ENCODE measurements at places on chromosomes 3 and 15.
A peak's percentile ranks its signal among the peaks of the same experiment; 100 is the strongest.

GRCh38 chr3:157819270-157820156 lies 286.7 kb downstream of the SHOX2 start:
- DNase-seq = no peak

GRCh38 chr3:5079761-5080160 lies 42.3 kb upstream of the ARL8B start:
- DNase-seq = no peak

GRCh38 chr3:65251375-65251774 lies 563.6 kb upstream of the ADAMTS9 start:
- DNase-seq = no peak

- DNase-seq = no peak
Measured at GRCh38 chr15:70037292-70037640, 60.5 kb downstream of the TLE3 start.

- no peak for DNase-seq
Measured at GRCh38 chr3:10553591-10554235, 48.3 kb upstream of the ATP2B2 start.

DNA sequence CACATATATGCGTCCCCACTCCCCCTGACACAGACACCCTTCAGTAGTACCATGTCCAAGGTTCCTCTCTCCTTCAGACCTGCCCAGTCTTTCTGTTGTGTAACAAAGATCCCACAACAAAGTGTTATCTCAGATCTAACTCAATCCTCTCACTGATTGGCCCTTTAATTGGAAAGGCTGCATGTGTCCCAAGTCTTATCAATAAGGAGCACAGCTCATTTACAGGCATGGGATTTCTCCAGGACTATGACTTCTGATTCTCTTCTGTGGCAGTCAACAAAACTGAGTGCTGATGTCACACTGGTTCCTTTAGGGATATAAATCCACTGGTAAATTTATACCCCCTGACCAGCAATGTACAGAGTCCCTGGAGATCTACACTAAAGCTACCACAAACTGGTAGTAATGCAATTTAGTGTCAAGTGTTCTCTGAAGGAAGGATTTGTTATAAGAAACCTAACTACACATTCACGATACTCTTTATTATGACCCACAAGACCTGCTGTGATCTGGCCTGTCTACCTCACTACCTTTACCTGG lies 28.1 kb downstream of the CLK3 start:
- no peak for DNase-seq

- DNase-seq = no peak
Measured at GRCh38 chr15:61524086-61524485, 295.0 kb upstream of the RORA start.

GRCh38 chr3:67118635-67119034 lies 120.5 kb downstream of the KBTBD8 start:
- DNase-seq = no peak

DNA sequence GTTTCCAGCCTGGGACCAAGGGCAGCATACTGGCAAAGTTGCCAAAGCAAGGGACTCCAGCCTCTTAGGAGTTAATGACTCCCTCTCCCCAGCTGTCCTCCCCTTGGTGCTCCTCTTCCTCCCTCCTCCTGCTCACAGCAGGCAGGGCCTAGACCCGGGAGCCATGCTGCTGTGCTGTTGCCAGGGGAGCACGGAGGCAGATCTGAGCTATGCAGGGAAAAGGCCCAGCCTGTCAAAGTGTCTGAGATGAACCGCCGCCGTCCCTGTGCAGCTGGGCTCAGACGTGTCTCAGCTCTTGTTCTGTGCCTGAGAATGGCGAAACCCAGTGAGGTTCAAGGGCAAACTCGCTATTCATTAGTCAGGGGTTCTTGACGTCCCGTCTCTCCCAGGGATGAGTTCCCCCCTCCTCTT lies 60.8 kb upstream of the POLG start:
- DNase-seq = no peak

- DNase-seq = no peak
Measured at GRCh38 chr3:77262361-77262760, 222.5 kb downstream of the ROBO2 start.

GRCh38 chr3:58141766-58142345 lies 68.9 kb downstream of the DNASE1L3 start:
- DNase-seq = no peak

DNA sequence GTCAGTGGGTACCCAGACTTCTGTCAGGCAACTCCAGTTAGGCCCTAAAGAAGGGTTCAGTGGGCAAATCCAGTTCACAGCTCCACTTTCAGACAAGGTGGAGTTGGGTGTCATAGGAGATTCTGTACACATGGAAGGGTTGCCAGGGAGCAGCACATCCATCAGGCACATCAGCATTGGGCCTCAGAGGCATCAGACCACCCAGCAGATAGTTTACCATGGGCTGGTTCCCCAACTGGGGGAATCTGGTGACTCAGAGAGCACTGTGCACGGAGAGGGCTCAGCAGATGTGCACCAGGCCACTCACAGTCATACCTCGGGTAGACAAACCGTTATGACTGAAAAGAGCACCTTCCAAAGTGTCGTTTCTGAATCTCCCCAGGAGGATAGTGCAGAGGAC lies 27.2 kb downstream of the SYNM start:
- no peak for DNase-seq

DNA sequence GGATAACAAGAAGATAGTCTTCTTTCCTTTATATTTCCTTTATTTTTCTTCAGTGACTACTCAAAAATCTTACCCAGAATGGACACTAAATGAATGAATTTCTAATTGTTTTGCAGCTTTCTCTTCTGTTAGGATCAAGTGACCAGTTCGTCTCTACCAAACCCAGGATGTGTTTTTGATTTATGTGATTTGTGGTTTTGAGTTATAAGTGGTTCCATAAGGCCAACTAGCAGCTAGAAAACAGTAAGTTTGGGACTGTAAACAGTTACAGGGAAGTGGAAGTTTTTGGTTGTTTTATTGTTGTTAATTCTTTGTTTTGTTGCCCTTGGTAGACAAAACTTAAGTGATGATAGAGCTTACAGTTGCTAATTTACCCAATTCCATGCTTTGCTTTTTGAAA lies 456.5 kb downstream of the IL5RA start:
- DNase-seq = peak; percentile 36

DNA sequence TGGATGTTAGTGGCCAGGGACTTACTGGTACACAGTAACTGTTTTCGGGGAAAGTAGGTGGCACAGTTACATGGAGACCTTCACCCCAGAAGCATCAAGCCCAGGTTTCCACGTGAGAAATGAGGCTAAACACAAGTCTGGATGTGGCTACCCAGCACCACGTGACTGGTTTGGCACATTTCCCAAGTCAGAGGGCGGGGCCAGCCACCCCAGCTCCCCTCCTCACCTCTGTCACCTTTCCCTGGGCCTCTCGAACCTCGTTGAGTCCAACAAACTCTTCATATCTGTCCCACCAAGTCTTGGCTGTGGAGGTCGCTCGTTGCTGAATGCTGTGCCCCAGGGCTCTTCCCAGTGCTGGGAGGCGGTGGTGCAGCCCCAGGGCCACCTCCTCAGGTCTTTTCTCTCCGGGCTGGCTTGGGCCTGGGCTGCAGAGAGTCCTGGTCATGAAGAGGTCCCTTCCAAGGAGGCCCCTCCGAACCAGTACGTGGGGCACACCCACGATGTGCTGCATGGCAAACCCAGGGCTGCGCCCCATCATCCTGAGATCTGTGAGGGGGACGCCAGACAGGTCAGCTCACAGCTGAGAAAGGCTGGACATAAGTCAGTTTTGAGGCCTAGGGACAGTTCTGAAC lies 4.8 kb upstream of the PLXNB1 start:
- DNase-seq = no peak

GRCh38 chr3:4838621-4839022 lies 140.6 kb upstream of the BHLHE40 start:
- DNase-seq = no peak

DNA sequence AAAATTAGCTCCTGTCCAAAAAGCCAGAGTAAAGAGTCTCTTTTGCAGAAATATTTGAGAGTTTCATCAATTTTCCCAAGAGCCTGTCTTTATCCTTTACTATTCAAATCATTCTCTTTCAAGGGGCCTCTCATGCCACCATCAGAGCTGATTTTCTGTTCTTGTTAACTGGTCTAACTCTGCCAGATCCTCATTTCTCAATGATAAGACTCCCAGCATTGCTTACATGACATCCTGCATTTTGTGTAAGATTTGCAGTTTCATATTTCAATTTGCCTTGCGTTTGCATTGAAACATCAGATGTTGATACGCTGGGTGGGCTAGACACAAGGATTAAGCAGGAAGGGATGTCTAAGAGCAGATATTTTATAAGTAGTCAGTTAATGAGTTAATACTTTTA lies 228.7 kb downstream of the TBL1XR1 start:
- DNase-seq = peak; percentile 22

- DNase-seq = no peak
Measured at GRCh38 chr15:48596841-48597240, 48.7 kb downstream of the FBN1 start.

GRCh38 chr15:37017031-37017625 lies 83.2 kb downstream of the MEIS2 start:
- no peak for DNase-seq

DNA sequence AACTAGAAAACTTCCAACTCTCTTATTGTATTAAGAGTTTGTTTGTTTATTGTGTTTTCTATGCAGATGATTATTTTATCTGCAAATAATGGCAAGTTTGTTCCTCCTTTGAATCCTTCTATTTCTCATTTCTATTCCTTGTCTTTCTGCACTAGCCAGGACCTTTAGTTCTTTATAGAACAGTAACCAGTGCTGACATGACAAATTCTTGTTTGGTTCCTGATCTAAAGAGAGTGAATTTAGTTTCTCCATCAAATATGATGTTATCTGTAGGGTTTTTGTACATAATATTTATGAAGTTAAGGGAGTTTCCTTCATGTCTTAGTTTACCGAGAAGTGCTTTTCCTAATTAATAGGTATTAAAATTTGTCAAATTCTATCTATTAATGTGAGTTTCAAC lies 100.8 kb upstream of the STRIT1 start:
- no peak for DNase-seq

GRCh38 chr3:129663045-129663446 lies 56.6 kb upstream of the PLXND1 start:
- DNase-seq = no peak

- no peak for DNase-seq
Measured at GRCh38 chr15:93523481-93523880, 434.5 kb upstream of the RGMA start.

- no peak for DNase-seq
Measured at GRCh38 chr15:78154955-78155354, 5.8 kb downstream of the IDH3A start.

GRCh38 chr3:156206157-156206556 lies 85.8 kb downstream of the KCNAB1 start:
- peak; percentile 17 for DNase-seq

- peak; percentile 35 for DNase-seq
Measured at GRCh38 chr3:10074666-10075065, 33.4 kb downstream of the FANCD2OS start.

DNA sequence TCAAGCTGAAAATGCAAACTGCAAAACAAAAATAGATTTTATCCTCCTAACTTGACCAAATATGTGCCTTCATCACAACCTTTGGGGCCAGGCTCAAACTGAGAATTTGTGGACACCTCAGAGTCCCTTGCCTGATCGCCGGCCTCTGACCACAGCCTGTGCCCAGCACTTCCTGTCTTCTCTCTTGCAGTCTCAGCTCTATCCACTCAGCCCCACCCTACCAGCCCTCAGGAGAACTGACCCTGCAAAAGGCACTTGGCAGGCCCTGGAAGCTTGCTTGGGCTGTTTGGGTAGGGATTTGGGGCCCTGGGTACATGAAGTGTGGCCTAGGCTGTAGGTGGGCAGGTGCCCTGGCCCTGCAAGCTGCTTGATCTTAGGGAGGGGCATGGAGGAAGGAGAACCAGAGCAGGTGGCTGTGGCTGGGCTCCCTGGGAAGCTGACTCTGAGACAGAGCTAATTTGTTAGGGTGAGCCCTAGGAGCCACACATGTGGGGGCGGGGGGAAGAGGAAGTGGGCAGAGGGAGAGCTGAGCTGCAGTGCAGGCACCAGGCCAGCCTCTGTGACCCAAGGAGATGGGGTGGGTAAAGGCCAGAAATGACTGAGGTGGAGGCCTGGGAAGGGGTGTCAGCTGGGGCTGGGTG lies 8.6 kb downstream of the CLEC3B start:
- DNase-seq = no peak

DNA sequence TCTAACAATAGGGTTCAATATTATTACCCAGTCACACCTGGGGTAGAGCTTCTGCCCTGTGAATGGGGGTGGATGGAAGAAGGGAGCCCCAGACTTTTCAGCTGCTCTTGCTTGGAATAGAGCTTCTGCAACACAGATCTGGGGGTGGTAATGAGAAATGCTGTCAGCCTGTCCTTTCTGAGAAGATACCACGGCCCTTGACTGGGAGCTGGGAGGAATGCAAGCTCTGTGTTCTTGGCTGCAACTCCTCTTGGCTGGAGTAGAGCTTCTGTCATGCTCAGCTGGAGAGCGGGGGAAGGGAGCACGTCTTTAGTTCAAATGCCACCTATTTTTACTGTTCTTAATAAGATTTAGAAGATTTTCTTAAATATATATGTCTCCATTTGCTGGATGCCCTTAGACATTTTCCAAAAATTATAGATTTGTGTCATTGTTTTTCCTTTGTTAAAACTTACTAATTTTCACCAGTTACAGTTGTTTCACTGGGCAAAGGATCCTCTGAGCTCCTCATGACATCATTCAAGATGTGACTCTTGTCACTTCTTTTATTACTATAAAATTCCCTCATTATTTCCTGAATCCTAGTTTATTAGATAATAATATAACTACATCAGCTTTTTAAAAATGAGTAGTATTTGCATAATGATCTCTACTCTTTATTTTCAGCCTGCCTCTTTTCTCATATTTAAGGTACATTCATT lies 180.0 kb upstream of the TGFBR2 start:
- peak; percentile 61 for DNase-seq

DNA sequence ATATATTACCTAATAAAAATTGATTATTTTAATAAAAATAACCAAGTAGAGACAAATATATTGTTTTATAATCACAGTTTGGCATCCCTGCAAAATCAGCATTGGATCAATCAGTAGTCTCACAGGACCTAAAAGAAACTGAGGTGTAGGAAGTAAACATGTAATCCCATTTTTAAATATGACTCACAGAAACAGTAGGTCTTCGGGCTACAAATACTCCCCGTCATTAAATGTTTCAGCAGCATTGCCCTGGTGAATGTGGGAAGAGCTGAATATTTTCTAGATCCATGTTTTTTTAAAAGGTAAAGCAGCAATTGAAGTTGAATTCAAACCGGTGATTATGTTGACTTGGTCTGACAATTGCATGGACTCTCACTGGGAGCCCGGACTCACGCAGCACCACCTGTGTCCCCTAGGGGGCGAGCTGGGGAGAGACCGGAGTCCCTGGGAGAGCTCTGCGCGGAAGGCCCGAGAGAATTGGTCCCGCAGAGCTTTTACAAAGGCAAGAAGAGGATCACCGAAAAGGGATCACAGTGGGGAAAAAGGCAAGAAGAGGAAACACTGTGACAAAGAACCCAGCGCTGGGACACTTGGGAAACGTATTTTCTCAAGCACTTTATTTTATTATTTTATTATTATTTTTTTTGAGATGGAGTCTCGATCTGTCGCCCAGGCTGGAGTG lies 17.2 kb upstream of the USP3 start:
- peak; percentile 61 for DNase-seq

GRCh38 chr3:140628606-140629005 lies 49.3 kb upstream of the TRIM42 start:
- no peak for DNase-seq

GRCh38 chr3:131630097-131630496 lies 127.3 kb upstream of the MRPL3 start:
- DNase-seq = no peak

GRCh38 chr3:158642474-158643210 lies 1.7 kb upstream of the GFM1 start:
- DNase-seq = no peak

GRCh38 chr15:71093054-71094024 lies 21.9 kb upstream of the THSD4 start:
- peak; percentile 82 for DNase-seq
